GM19239 (cell line): ENCODE measurements at places on chromosomes 7 and 10.

DNA sequence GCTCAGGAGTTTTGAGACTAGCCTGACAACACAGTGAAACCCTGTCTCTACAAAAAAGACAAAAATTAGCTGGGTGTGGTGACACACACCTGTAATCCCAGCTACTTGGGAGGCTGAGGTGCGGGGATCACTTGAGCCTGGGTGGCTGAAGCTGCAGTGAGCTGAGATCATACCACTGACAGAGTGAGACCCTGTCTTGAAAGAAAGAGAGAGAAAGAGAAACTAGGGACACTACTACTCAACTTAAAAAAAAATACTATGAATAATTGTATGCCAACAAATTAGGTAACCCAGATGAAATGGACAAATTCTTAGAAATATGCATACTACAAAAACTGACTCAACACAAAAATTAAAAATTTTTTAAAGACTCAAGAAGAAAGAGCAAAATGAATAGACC, 28.5 kb downstream of the SMURF1 start:
- no peak for DNase-seq

DNA sequence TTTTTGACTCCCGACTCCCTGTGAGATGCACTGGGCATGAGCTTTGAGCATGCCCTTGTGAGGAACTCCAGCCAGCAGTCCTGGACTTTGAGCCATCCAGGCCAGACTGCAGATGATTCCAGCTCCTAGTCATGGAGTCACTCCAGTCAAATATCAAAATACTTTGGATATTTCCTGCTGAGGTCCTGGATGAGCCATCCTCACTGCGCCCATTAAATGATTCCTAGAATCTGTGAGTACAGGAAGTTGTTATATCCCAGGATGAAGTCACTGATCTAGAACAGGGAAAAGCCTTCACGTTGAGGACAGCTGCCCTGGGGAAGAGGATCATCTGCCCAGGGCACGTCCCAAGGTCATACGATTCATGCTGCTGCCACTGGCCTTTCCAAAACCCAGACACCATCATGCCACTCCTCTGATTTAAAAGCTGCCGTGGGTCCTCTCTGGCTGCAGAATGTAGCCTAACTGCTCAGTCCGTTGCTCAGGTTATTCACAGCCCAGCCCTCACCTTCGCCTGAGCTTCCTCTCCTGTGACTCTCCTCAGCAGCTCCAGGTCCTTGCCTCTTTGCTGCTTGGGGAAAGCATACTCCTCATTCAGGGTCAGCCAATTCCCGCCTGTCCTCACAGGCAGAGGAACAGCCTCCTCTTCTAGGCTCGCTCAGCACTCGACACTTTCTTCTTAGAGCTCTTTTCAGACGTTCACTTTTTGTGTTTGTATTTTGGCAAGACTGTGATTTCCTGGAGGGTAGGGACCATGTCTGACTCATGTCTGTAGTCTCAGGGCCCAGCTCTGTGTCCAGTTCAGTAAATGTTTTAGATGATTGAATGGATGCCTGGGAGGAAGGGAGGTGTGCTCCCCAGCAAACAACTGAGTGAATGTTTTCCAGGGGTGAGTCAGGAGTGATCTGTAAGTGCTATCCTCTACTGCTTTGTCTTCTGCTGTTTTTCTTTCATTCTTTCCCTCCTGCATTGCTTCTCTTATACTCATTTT, 157.8 kb downstream of the SNX10 start:
- no peak for DNase-seq

DNA sequence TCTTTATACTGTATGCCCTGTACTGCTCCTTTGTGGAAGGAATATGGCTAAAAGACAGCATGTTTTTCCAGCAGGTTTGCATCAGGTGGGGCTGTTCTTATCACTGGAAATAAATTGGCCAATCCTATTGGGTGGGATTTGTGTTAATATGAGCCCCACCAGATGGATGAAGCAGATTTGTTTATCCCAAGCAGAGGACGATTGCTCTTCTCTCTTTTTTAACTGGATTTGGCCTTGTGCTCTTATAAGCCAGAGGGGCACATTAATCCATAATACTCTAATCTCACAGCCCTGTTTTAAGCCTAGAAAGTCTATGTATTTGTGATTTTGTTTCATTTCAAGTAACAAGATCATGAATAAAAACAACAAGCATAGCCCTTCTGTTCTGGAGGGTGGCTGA, 240.1 kb upstream of the ADARB2 start:
- no peak for DNase-seq

GRCh38 chr10:132335189-132336063, 3.4 kb downstream of the LRRC27 start:
- no peak for DNase-seq

DNA sequence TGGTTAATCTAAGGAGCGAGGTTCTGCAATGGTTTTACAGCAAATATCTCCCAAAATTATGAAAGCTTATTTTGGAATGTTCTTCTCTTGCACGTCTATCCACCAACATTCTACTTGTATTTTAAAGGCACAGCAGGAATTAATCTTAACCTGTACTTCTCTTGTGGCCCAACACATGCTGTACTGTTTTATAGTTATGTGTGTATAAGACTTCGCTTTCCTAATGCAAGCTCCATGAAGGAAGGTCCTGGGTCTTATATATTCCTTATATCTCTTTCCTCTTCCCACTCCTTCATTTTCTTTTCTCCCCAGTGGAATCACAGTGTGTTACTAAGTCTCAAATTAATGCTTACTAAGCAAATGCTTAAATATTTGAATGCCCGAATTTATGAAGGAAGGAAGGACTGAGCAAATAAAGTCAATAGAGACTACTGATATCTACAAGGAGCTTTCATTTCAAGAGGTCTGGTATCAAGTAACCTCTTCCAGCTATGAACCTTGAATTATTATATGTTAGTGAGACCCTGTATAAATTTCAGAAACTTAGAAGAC, 14.0 kb downstream of the TMEM26 start:
- no peak for DNase-seq

DNA sequence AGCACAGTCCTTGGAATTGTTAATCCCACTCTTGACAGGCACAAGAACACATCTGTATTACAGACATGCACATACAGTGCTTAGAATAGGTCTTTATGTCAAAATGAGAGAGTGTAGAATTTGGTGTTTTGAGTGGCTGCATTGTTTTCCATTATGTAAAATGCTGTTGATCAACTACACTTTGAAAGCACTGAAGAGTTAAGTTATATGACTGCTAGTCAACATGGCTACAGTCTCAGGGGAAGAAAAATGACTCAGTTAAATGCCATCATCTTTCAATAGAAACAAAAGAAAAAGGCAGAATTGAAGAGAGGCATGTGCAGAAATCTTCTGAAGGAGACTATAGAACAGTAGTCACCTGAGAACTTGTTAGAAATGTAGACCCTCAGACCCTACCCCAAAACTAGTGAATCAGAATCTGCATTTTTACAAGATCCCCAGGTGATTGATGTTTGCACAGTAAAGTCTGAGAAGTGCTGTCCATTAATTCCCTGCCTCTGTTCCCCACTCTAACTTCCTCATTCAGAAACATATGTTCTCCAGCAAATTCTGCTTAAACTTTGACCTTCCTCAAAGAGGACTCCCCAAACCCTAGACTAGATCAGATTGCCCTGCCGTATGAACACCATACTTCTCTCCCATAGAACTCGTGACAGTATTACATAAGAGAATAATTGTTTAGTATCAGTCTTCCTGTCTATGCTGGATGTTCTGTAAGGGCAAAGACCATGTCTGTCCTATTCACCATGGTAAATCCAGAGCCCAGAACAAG, 16.0 kb downstream of the SND1 start:
- DNase-seq = no peak

- DNase-seq = no peak
Observed at GRCh38 chr7:17472939-17473338, 174.5 kb downstream of the AHR start.

- DNase-seq = no peak
Observed at GRCh38 chr7:81925530-81925929, 155.7 kb upstream of the HGF start.

GRCh38 chr10:12243864-12244620, 48.1 kb downstream of the CDC123 start:
- DNase-seq = peak; percentile 26

DNA sequence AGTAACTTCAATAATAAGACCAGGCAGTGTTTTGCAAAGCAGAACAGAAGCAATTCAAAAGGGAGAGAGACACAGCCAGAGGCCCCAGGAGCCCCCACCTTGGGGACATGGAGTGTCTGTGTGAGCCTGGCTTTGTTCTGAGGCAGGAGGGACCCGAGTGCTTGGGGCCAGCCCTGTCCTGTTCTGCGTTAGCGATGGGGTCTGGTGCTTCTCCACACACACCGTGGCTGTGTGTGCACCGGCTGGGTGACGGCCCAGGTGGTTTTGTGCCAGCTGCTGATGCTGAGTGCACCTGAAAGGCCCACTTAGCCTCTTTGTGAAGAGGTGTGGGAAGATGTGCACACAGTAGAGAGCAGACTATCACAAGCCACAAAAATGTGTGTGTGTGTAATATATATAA, 468.9 kb downstream of the DNAJB6 start:
- no peak for DNase-seq

GRCh38 chr10:129511758-129512157, 44.7 kb downstream of the MGMT start:
- DNase-seq = no peak

- no peak for DNase-seq
Observed at GRCh38 chr7:130486114-130486953, 5.6 kb upstream of the MEST start.
